Stimulated activated naive CD8-positive, alpha-beta T cell treated with anti-CD3 and anti-CD28 coated beads, Interleukin-15, Interleukin-2, amounts not matched to agents 100 U/mL and 50 U/mL, for 24 hours (primary cell): ENCODE measurements at places on chromosomes 1 and 21.

- DNase-seq, result no peak
Observed at GRCh38 chr1:115142616-115143015, 53.3 kb upstream of the TSPAN2 start.

DNA sequence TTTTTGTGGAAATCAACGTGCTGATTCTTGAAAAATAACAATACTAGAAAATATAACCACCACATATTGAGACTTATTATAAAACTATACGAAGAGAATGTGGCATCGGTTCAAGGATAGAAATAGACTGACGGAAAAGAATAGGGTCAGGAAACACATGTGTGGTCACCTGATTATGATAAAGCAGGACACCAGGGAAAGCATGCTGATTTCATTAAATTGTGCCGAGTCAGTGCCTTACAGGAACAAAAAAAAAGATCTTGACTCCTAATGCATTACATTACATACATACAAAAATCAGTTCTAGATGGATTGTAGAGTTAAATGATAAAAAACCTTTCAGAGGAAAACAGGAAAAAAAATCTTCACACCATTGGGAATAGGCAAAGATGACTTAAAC, 43.5 kb upstream of the SERPINC1 start:
- no peak for DNase-seq

GRCh38 chr1:203702130-203702577, 62.8 kb upstream of the LAX1 start:
- DNase-seq, result peak; percentile 73

DNA sequence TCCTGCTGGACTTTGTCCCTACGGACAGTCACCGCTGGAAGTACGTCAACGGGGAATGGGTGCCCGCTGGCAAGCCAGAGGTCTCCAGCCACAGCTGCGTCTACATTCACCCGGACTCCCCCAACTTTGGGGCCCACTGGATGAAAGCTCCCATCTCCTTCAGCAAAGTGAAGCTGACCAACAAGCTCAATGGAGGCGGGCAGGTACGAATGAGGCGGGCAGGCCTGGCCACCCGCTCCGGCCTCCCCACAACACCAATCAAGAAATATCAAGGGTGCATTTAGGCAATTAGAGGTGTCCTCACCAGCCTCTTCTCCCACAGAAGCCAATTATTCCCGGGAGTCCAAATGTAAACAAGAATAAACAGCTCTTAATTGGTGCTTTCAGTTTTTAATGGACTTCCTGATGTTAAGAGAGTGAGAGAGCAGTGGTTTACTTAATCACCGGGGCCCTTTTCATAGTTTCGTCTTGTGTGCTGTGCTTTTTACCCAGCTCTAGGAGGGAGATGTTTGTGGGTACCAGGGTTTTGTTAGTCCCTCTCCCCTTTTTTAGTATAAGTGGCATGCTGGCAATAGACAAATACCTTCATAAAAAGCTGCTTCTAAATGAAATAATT, 10.7 kb downstream of the TBX19 start:
- no peak for DNase-seq

- no peak for DNase-seq
Observed at GRCh38 chr1:177772386-177772960, 197.4 kb downstream of the SEC16B start.

DNA sequence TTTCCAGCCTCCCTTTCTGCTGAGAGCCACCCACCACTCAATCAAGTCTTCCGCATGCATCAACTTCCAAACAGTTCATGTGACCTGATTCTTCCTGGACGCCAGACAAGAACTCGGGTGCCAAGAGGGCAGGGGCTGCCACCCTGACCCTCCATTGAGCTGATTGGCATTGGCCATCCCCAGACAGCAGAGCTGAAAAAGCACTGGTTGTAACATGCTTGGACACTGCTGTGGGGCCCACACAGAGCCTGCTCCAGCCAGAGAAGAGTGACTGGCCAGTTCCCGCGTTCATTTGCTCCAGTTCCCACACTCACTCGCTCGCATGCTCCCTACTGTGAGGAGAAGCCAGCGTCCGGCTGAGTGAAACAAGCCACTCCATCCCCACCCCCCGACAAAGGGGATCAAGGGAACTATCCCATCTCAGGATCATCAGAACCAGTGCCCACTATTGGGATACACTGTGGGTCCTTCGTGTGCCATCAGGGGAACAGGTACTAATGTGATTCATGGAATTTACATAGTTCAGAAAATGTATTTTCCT, 420.3 kb downstream of the NPHP4 start:
- DNase-seq, result no peak

- DNase-seq, result no peak
Observed at GRCh38 chr21:29313662-29314408, 15.1 kb downstream of the BACH1 start.

- no peak for DNase-seq
Observed at GRCh38 chr1:58620926-58621325, 43.9 kb upstream of the TACSTD2 start.

- DNase-seq, result no peak
Observed at GRCh38 chr21:43602266-43603232, 56.7 kb downstream of the HSF2BP start.

- DNase-seq, result no peak
Observed at GRCh38 chr1:8352471-8352845, 34.5 kb downstream of the SLC45A1 start.

- DNase-seq, result no peak
Observed at GRCh38 chr1:227903614-227904501, 43.9 kb downstream of the WNT9A start.

DNA sequence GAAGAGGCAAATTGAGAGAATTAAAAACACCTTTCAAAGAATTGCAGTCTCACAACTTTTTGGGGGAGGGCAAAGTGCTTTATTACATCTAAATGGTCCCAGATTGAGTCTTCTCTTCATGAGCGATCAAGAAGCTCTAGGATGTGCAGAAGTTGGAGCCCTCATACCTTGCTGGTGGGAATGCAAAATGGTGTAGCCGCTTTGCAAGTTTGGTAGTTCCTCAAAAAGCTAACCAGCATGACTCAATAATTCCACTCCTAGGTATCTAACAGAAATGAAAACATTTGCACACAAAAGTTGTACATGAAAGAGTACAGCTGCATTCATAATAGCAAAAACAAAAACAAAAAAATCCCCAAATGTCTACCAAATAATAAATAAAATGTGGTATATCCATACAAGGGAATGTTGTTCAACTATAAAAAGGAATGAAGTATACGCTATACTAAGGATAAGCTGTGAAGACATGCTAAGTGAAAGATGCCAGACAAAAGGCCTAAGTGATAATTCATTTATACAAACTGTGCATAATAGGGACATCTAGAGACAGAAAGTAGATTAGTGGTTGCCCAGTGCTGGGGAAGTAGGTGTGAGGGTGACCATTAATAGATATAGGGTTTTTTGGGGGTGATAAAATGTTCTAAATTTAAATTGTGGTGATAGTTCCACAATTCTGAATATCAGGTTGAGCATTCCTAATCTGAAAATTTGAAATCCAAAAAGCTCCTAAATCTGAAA, 55.2 kb downstream of the SELENOF start:
- no peak for DNase-seq

DNA sequence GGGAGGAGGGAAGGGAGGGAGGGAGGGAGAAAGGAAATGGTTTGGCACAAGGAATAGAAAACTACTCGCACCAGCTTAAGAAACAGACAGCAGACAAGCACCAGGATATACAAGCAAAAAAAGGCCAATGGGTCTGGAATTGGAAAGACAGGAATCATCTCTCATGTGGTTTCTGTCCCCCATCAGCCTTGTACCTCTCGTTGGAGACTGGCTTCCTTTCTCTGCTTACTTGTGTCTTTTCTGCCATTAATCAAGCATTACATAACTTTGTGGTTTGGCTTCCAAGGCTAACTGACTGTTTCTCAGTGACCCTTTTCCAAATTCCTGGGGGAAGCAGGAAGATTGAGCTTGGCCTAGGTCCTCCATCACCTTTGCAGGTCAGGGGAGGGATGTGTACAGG, 11.8 kb upstream of the RALGPS2 start:
- DNase-seq, result no peak

DNA sequence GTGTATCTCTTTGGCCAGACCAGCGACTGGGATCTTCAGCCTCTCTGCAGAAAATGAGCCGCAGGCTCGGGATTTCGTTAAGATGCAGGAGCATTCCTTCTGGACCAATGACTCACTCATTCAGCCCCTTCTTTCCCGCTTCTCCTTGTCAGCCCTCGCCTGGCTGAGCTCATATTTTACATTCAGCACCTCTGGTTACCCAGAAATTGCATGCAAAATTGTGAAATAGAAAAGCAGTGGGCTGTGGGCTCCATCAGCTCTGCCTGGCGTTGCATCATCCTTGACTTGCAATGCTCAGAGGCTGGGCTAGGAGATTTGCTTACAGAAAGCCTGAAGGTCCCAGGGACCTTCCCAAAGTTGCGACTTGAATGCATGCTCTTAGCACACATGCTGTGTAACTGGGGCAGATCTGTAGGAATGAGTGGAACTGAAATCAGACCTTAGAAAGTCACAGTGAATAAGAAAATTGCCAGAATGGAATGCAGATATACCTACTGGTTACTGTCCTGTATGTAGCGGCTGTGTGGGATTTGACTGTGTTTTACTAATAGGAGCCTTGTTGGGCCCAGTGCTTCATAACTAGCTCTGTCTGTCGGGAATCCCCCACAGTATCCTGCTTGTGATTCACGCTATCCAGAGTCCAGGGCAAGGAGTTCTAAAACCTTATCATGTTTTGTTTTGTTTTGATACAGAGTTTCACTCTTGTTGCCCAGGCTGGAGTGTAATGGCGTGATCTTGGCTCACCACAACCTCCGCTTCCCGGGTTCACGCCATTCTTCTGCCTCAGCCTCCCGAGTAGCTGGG, 444.8 kb downstream of the KIF26B start:
- DNase-seq, result no peak

DNA sequence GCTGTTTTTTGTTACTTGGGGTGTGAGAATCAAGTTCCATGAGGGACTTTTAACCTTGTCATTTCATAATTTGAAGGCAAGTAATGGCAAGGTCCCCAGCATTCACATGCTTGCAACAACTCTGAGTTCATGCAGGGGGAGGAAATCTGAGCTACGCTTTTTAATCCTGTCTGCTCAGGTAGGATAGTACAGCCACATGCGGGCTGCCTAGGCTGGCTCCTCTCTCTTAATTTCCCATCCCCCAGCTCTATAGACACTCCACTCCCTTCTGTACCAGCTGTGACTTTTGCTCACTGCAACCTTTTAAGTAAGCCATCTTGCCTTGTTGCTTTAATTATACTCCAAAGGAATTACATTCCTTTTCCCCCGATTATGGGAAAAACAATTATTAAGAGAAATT, 30.1 kb downstream of the PTGFR start:
- no peak for DNase-seq

- DNase-seq, result no peak
Observed at GRCh38 chr1:90836345-90836679, 119.2 kb upstream of the BARHL2 start.

DNA sequence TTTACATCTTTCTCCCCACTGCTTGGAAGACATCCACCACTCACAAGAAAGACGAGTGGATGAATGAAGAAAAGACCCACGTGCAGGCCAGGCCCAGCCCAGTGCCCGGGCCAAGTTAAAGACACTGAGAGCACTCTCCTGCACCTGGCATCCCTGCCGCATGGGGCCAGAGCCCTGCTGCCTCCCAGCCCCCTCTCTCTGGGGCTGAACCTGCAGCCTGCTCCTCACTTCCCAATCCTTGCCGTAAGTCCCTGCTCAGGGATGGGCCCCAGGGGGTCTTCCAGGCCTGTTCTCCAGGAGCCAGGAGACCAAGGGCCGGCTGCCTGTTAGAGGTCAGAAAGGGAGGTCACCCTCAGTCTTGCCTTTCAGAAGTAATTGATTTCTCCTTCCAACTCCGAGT, 168.5 kb upstream of the ZC3H12A start:
- DNase-seq, result no peak

GRCh38 chr1:65470766-65471165, 50.3 kb downstream of the LEPR start:
- DNase-seq, result no peak

DNA sequence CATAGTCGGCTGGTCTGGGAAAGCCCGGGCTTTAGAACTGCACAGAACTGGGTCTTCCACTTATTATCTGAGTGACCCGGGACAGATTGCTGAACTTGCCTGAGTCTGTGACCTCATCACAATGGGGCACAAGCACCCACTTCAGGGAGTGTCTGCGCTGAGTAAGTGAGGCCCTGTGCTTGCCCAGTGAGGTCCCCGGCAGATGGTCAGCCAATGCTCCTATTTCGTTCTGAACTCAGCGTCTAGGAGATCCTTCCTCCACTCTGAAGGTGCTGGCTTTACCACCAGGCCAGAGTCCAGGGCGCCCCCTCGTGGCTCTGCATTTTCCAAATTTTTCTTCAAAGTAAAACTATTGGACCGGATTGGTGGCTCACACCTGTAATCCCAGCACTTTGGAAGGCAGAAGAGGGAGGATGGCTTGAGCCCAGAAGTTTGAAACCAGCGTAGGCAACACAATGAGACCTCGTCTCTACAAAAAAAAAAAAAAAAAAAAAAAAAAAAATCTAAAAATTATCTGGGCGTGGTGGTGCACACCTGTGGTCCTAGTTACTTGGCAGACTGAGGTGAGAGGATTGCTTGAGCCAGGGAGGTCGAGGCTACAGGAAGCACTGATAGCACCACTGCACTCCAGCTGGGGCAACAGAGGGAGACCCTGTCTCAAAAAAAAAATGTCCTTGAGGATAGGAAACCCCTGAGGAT, 61.7 kb downstream of the FCRL5 start:
- DNase-seq, result peak; percentile 78

DNA sequence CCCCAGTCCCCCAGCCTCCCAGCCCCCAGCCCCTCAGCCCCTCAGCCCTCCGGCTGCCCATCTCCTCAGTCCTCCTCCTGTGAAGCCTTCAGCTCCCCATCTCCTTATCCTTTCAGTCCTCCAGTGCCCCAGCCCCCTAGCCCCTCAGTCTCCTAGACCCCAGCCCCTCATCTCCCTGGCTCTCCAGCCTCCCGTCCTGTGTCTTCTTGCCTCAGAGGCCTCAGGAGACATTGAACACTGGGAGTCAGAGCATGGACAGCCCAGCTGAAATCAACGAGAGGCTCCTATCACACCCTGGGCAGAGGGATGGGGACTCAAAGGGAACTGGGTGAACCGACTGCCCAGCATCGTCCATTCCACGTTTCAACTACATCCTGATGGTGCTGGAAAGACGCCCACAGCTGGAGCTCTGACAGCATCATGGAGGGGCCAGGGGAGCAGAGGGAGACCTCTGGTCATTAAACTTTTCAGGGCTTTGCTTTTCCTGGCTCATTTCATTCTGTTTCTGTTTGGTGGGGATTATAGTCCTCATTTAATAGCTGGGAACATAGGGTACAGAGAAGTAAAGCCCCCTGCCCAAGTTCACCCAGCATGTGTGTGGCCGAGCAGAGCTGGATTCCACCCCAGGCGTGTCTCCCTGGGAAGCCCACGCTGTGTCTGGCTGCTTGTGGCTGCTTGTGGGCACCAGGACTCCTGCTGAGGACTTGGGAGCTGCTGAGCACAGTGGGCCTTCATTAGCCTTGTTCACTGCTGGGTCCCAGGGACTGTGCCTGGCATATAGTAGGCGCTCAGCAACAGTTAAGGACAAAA, 396.7 kb downstream of the PTPRU start:
- no peak for DNase-seq

DNA sequence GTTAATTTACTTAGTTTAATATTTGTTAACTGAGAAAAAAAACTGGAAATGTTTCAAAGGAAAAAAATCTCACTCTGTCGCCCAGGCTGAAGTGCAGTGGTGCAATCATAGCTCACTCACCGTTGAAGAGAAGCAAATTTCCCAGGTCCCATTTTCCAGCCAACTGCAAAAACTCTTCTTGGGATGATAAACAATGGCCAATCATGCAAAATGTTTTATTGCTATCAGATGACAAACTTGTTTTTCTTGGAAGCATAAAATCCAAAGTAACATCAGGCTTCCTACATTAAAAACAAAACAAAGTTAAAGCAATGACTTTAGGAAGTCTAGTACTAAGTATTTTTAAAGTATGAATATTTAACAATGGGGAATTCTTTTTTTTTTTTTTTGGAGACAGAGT, 84.9 kb downstream of the LYST start:
- DNase-seq, result no peak
